Activated T-cell treated with anti-CD3 and anti-CD28 coated beads, Interleukin-2, amount 50 U/mL, for 24 hours (primary cell): ENCODE measurements at places on chromosomes 2 and 18.

- no peak for DNase-seq
Measured at GRCh38 chr2:113169002-113169530, 4.7 kb upstream of the PSD4 start.

- no peak for DNase-seq
Measured at GRCh38 chr2:219045937-219046550, 4.7 kb upstream of the CFAP65 start.

GRCh38 chr2:190696792-190697398, 48.0 kb downstream of the NAB1 start:
- no peak for DNase-seq

- DNase-seq = no peak
Measured at GRCh38 chr18:73479477-73479876, 611.7 kb upstream of the NETO1 start.

- DNase-seq = no peak
Measured at GRCh38 chr18:60599267-60599666, 226.7 kb upstream of the MC4R start.
